ENCODE measurements at places on chromosomes 5 and 9. TPM values are rescaled to one million over a fixed set of nuclear protein-coding genes. Genes with fewer than 3 reads are reported as not detected.

DNA sequence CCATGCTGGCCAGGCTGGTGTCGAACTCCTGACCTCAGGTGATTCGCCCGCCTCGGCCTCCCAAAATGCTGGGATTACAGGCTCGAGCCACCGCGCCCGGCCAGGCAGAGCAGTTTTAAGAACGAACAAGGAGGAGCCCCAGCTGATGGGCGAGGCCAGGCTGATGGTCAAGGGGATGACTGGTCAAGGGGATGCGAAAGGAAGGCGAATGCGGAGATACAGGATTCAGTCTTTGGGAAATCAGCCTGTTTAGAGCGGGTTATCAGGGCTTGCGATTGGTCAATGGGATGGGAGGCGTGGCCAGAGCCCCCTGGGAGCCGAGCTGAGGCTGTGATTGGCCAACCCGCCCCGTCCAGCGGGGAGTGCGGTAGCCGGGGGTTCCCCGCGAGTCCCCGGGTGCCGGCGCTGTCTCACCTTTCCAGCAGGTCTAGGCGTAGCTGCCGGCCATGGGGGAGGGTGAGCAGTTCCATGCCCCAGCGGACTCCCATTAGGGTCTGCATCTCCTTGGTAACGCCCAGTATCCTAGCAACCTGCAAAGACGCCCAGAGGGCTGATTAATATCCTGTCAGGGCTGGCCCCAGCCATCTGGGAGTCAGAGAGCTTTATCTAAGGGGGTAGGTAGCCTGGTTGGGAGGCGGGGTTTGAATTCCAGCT, 7.5 kb upstream of the TOR2A start:
- DNase-seq: peak; percentile 51

Gene SYK
- total RNA-seq: 4.6 TPM

Gene SKP1
- 365 TPM for total RNA-seq

Gene SLC1A1
- 53.1 TPM for total RNA-seq

Gene CER1
- not detected for total RNA-seq
